WERI-Rb-1 (cell line): ENCODE measurements at places on chromosomes 3 and 15.

DNA sequence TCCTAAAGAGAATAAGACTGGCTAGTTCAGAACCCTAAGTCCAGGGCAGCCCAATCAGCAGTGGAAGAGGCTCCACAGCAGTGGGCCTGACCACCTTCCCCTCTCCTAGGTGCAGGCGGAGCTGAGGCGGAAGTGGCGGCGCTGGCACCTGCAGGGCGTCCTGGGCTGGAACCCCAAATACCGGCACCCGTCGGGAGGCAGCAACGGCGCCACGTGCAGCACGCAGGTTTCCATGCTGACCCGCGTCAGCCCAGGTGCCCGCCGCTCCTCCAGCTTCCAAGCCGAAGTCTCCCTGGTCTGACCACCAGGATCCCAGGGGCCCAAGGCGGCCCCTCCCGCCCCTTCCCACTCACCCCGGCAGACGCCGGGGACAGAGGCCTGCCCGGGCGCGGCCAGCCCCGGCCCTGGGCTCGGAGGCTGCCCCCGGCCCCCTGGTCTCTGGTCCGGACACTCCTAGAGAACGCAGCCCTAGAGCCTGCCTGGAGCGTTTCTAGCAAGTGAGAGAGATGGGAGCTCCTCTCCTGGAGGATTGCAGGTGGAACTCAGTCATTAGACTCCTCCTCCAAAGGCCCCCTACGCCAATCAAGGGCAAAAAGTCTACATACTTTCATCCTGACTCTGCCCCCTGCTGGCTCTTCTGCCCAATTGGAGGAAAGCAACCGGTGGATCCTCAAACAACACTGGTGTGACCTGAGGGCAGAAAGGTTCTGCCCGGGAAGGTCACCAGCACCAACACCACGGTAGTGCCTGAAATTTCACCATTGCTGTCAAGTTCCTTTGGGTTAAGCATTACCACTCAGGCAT lies 33.7 kb downstream of the VIPR1 start:
- peak; percentile 74 for DNase-seq

DNA sequence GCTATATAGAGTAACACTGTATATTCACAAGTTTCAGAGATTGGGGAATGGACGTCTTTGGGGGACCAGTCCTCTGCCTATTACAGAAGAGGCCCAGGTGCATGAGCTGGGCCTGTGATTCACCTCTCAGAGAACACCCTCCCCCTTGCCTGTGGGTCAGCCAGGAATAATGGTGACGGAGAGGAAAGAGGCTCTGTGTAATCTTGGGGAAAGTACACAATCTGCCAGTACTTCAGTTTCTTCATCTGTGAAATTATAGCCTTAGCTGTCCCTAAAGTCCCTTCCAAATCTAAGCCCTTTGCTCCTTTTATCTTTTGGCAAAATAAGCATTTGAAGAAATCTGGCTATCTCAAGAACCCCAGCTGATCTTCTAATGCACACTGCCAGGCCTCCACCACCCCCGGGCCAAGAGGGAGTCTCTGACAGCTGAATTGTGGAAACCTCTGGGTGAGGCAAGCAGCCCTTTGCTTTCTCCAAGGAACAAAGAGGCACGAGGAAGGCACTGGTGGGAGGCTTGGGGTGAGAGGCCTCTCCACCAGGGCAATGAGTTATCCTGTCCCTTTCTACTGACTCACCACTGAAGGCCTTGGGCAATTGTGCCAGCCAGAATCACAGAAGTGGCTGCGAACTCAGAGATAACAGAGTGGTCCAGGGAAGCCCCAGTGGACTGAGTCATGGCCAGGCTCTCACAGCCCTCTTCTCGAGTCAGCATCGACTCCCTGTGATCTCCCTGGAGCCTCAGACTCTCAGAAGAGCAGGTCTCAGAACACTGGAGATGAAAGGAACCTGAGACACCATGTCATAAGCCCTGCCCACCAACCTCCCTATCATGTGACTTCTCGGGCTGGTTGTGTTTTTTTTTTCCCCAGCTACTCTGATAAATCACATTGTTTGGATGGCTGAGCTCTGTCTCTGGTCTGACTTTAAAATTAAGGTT lies 31.8 kb downstream of the CCNL1 start:
- peak; percentile 37 for DNase-seq

GRCh38 chr3:61682671-61683548 lies 121.5 kb downstream of the PTPRG start:
- peak; percentile 58 for DNase-seq

DNA sequence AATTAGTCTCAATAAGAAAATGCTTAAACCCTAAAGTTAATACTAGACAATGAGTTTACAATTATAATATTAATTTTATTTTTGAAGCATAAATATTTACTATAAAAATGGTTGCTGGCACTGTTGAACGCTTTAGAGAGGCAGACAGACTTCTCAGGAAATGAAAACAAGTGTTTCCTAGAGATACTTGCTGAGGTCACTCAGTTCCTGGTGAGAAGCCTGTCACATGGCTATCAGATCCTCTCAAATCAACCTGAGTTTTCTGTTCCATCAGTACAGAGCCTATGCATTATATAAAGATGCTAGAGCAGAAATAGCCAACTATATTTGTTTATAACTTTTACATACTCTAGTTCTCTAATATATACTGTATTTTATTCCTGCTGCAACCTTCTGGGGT lies 109.2 kb downstream of the MYO5A start:
- DNase-seq = no peak

GRCh38 chr3:27326629-27327545 lies 42.3 kb downstream of the NEK10 start:
- DNase-seq = no peak

GRCh38 chr3:8968375-8968882 lies 5.2 kb upstream of the RAD18 start:
- DNase-seq = peak; percentile 51
